Panc1 (cell line): ENCODE measurements at places on chromosomes 5 and 9. TPM values are rescaled to one million over a fixed set of nuclear protein-coding genes. Genes with fewer than 3 reads are reported as not detected.

The IL31RA gene
- 3.1 TPM for total RNA-seq

GRCh38 chr9:26770821-26771220, 121.8 kb downstream of the CAAP1 start:
- H3K4me1 ChIP-seq = no peaks in the 10 kb centered on the region
- H3K27me3 ChIP-seq = no peaks in the 10 kb centered on the region
- DNase-seq = no peak
- H3K36me3 ChIP-seq = no peaks in the 10 kb centered on the region
- H3K27ac ChIP-seq = no peak overlapping the region

DNA sequence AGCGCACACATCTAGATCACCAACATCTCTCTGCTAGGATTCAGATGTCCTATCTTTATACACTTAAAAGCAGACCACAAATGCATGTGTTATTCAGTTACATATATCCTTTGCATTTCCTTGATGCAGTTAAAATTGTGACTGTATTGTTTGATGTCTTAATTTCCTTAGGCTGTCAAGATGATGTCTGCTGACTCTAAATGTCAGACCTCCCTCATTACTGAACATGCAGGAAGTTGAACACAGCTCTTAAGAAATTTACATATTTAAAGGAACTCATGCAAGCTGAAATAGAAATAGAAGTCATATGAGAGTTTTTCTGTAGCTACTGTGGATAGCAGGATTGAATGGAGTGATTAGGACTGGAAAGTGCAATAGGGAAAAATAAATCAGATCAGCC, 336.5 kb upstream of the SEMA6A start:
- no peaks in the 10 kb centered on the region for H3K4me1 ChIP-seq
- H3K27ac ChIP-seq = no peak overlapping the region
- H3K27me3 ChIP-seq = no peaks in the 10 kb centered on the region
- H3K36me3 ChIP-seq = no peaks in the 10 kb centered on the region
- H3K4me3 ChIP-seq = no peak overlapping the region

- H3K4me3 ChIP-seq = no peak overlapping the region
- no peaks in the 10 kb centered on the region for H3K27me3 ChIP-seq
- no peaks in the 10 kb centered on the region for H3K36me3 ChIP-seq
- no peak for DNase-seq
- H3K4me1 ChIP-seq = no peaks in the 10 kb centered on the region
These were observed 96.8 kb upstream of the NREP start for GRCh38 chr5:111853748-111854147.

The OR1J2 gene
- not detected for total RNA-seq

The NR5A1 gene
- total RNA-seq = 2.5 TPM

GRCh38 chr5:122701640-122702523, 73.0 kb upstream of the SNX2 start:
- H3K27me3 ChIP-seq = no peaks in the 10 kb centered on the region; the same call in 1 of the 2 replicates
- DNase-seq = no peak
- no peak overlapping the region for H3K4me3 ChIP-seq
- no peaks in the 10 kb centered on the region for H3K36me3 ChIP-seq
- no peaks in the 10 kb centered on the region for H3K4me1 ChIP-seq

DNA sequence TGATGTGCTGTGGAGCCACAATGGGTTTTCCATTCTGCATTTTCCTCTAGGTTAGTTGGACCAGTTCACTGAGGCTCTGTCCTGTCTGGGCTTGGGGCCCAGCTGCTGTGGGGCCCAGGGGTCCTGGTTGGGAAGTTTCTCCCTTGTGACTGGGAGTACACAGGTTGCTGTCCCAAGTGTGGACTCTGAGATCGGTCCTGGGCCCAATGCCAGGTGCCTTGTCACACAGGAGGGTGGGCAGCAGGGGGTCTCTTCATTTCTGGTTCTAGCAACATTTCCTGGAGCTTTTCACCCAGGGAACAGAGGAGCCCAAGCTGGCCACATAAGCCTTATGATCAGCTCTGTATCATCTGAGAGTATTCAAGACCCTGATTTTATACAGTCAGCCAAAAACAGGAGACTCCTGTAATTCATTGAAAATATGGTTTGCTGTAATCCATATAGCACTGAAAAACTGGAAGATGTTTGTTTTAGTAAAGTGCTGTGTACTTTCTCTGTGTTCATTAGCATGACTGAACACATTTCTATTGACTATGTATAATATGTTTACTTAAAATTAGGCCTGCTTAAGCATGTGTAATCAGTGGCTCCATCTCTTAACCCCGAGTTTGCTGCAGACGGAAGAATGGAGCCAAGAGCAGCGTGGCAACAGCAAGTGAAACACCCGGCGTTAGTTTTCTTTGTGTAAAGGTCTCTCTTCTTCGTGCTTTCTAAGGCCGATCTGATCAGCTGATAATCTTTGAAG, 62.5 kb downstream of the MVB12B start:
- no peaks in the 10 kb centered on the region for H3K36me3 ChIP-seq
- H3K4me1 ChIP-seq = no peaks in the 10 kb centered on the region
- H3K27me3 ChIP-seq = no peaks in the 10 kb centered on the region
- no peak for DNase-seq
- H3K27ac ChIP-seq = no peak overlapping the region
- H3K4me3 ChIP-seq = no peak overlapping the region

DNA sequence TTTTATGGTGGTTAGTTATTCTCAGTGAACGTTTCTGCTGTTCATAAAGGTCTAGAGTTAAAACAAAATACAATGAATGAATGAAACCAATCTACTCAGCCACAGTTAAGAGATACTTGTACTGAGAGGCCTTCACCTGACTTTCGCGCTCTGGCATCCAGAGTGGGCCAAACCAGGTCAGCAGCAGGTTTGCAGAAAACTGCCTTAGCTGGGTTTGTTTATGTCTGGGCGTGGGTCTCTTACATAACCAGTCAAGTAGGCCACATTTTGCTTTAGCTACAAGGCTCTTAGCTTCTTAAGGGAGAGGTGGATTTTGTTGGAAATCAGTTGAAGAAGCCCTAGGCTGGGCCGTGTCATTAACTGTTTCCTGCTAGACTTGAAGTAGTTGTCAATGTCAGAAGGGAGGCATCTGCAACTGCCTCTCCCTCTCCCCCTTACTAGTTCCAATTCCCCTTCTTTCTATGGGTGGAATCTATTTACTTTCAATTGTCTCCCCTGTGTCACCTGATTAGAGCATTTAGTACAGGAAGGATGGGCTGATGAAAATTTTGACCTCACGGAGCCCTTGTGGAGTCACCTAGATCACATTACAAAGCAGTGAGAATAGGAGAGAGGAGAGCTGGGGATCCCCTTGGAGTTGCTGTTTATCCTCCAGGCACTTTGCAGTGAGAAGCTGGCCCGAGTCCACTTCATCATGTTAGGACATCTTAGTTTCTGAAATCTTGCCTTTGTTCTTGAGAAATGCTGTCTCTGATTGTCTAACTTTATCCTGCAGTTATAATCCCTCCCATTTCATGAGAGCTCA, 200.5 kb downstream of the ARHGEF28 start:
- H3K4me1 ChIP-seq = peaks cover 17% of the 10 kb centered on the region
- no peaks in the 10 kb centered on the region for H3K27me3 ChIP-seq
- DNase-seq = no peak
- H3K27ac ChIP-seq = no peak overlapping the region

DNA sequence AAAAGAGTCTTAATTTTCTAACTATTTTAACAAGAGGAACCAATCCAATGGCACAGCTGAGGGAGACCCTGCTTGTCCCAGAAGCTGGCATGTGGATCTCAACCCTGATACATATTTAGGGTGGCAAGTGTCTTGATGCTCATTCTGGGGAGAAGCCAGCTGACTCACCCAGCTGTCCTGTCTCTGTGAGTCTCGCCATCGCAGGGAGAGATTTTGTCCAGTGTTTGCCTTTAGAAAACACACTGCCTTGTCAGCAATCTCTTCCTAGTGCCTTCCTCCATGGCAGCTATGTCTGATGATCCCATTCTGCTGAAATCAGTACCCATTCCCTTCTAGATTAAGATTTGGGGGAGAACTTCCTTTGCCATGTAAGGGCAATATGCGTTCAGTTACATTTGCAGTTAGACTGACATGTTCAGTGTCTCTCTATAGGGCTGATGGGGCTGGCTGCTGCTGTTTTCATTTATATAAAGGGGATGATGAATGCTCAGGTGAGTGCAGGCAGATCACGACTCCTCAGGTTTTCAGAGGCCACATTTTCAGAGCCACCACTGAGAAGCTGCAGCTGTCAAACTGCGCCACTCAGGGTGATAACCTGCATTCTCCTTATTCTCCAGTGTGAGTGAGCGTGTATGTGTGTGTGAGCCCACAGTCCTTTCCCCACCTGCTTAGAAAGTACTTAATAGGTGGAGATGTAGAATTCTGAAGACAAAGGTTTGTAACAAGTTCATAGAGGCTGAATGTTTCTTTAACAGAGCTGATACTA, 217.0 kb downstream of the GAS1 start:
- H3K4me1 ChIP-seq = no peaks in the 10 kb centered on the region
- DNase-seq = no peak
- no peak overlapping the region for H3K4me3 ChIP-seq
- H3K36me3 ChIP-seq = no peaks in the 10 kb centered on the region
- no peak overlapping the region for H3K27ac ChIP-seq
